ENCODE measurements at places on chromosomes 16 and 17. TPM values are rescaled to one million over a fixed set of nuclear protein-coding genes. Genes with fewer than 3 reads are reported as not detected.

TNP2 gene
- total RNA-seq: not detected

CBLN1 gene
- total RNA-seq: 6.8 TPM

ACSM2A gene
- not detected for total RNA-seq

ACSM3 gene
- total RNA-seq: 2.0 TPM

SLC43A2 gene
- 21.1 TPM for total RNA-seq

CHD9NB gene
- 0.93 TPM for total RNA-seq

OR4D1 gene
- total RNA-seq: not detected

TAT gene
- total RNA-seq: not detected

TOX3 gene
- 32.6 TPM for total RNA-seq

TBC1D3G gene
- total RNA-seq: 2.2 TPM

TPSB2 gene
- total RNA-seq: 5.2 TPM

C1QTNF1 gene
- 16.8 TPM for total RNA-seq

CNTNAP4 gene
- total RNA-seq: 32.0 TPM

KAT7 gene
- 58.3 TPM for total RNA-seq

ENPP7 gene
- not detected for total RNA-seq

VWA3A gene
- 0.33 TPM for total RNA-seq

RAC3 gene
- 17.8 TPM for total RNA-seq

SPECC1 gene
- total RNA-seq: 33.1 TPM

ZFP3 gene
- total RNA-seq: 11.7 TPM

KRTAP17-1 gene
- not detected for total RNA-seq

ATP6V0C gene
- 45.1 TPM for total RNA-seq

CMTR2 gene
- total RNA-seq: 61.4 TPM

SNAI3 gene
- 1.4 TPM for total RNA-seq

STH gene
- total RNA-seq: not detected

FAM20A gene
- 7.8 TPM for total RNA-seq

NTN3 gene
- total RNA-seq: 17.4 TPM

CCL4L2 gene
- 5.4 TPM for total RNA-seq

KRT33B gene
- not detected for total RNA-seq

PRSS8 gene
- total RNA-seq: 6.2 TPM

TUBG2 gene
- 17.0 TPM for total RNA-seq

PRAC2 gene
- not detected for total RNA-seq

NAGS gene
- total RNA-seq: 0.88 TPM

ZFP90 gene
- 94.9 TPM for total RNA-seq

NOS2 gene
- total RNA-seq: 1.3 TPM

GEMIN4 gene
- total RNA-seq: 18.7 TPM

MPV17L gene
- 12.5 TPM for total RNA-seq

GNGT2 gene
- 134 TPM for total RNA-seq

Data from camera-type eye (tissue), 1 donor.